ENCODE measurements at places on chromosomes 7 and 10. TPM values are rescaled to one million over a fixed set of nuclear protein-coding genes. Genes with fewer than 3 reads are reported as not detected.
A peak's percentile ranks its signal among the peaks of the same experiment; 100 is the strongest.

- peak; percentile 90 for DNase-seq
Measured at GRCh38 chr7:47786557-47787248, 161.6 kb downstream of the PKD1L1 start.

DNA sequence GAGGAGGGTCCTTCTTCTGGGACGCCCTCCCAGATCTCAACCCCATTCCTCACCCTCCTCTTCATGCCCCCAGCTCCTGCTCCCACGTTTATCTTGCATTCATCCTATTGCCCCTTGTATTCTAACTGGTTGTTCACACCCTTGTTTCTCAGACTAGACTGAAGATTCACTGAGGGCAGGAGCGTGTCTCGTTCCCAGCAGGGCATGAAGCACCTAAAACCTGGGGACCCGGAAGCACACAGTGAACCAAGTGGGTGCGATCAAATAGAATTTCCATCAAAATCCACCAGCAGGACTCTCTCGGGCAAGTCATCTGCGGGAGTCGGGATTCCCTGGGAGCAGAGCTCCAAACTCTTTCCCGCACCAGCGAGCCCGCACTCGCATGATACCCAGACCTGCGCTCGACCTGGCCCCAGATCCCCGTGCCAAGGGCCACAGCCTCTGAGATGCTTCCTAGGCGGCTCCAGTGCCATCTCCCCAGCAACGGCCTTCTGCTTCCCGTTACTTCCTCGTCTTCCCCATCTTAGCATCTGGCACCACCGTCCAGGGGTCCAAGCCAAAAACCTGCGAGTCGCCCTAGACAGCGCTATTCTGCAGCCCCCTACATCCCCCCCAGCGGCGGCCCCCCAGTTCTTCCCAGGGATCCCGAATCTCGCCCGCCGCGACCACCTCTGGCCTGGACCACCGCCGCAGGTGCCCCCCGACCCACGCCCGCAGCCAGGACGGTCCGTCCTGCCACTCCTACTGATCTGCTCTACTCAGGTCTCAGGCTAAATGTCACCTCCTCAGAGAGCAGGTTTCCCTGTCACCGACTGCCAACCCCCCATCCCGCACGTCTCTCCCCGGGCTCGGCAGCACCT lies 6.1 kb upstream of the GBX1 start:
- DNase-seq, result no peak

GRCh38 chr10:131701131-131701947 lies 199.5 kb upstream of the PPP2R2D start:
- no peak for DNase-seq

- peak; percentile 24 for DNase-seq
Measured at GRCh38 chr10:57849691-57850357, 417.9 kb downstream of the IPMK start.

PCLO gene
- total RNA-seq, result 1.4 TPM

CCDC172 gene
- total RNA-seq, result not detected

LIPJ gene
- total RNA-seq, result not detected

DNA sequence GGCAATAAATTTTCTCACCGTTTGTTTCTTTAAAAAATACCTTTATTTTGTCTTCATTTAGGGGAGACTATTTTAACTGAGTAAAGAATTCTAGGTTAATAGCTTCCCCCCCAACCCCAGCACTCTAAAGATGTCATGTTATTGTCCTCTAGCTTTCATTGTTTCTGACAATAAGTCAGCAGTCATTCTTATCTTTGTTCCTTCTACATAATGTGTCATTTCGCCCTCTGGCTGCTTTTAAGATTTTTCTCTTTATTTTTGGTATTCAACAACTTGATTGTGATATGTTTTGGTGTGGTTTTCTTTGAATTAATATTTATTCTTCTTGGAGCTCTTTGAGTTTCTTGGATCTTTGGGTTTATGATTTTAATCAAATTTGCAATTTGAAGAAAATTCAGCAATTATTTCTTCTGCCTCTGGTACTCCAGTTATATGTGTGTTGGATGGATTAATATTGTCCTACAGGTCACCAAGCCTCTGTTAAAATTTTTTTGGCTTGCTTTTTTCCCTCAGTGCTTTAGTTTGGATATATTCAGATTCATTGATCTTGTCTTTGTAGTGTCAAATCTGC lies 64.6 kb upstream of the ELN start:
- no peak for DNase-seq

DNA sequence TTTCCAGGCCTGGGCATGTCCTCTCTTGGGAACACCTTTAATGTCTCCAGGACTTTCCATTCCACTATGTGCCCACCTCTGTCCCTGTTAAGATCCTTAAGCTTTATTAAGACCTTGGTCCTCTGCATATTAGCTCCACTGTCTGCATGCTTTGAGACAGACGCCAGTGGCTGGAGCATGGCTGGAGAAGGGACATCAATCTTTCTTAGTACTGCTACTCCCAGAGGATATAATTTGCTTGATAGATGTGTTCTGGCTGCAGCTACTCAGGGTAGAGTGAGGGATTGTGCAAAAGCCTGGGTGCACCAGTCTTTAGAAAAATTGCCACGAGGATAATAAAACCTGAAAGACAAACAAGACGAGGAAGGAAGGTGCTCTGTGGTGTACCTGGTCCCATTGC lies 42.9 kb downstream of the PLPP4 start:
- DNase-seq, result no peak

NUTM2E gene
- 0.21 TPM for total RNA-seq

GRCh38 chr7:22831602-22832305 lies 9.1 kb upstream of the TOMM7 start:
- DNase-seq, result no peak

PPP1R3C gene
- 154 TPM for total RNA-seq

GALNT17 gene
- 3.5 TPM for total RNA-seq

- peak; percentile 40 for DNase-seq
Measured at GRCh38 chr10:14023673-14024328, 306.9 kb downstream of the FRMD4A start.

- DNase-seq, result no peak
Measured at GRCh38 chr7:14446829-14447228, 455.7 kb downstream of the DGKB start.

DNA sequence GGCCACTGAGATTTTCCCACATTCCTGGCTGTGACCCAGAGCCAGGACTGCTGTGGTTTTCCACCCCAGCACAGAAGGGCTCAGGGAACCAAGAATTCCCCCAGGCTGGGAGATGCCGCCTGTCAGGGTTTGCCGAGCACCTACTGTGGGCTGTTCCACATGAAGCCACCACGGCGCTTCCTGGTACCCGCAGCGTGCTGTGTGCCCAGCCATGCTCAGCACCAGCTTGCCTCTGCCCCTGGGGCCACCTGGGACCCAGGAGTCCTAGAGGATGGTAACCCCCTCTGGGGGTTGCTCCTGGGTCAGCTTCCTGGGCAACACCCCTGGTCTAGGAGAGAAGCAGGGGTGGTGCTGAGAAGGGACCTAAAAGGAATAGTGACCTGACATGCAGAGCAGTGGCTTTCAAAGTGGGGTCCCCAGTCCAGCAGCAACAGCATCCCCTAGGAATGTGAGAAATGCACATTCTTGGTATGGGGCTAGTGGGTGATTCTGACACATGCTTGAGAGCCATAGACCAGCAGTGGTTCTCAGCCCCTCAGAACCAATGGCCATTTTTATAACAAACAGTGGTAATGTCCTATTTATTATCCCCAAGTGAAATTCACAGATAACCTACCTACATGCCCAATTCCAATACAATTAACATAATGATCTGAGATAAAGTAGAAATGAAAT lies 53.4 kb downstream of the TSPAN15 start:
- DNase-seq, result no peak

DNA sequence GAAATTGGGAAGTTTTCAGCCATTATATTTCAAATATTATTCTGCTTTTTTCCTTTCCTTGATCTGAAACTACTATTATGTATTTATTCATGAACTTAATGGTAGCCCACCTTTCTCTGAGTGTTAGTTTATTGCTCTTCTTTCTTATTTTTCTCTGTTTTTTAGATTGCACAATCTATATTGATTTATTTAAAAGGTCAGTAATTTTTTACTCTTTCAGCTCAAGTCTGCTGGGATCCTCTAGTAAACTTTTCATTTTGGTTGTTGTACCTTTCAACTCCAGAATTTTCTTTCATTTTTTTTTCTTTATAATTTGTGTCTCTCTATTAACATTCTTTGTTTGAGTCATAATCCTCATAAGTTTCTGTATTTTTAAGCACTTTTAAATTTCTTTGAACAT lies 529.4 kb upstream of the POT1 start:
- DNase-seq, result no peak

DNA sequence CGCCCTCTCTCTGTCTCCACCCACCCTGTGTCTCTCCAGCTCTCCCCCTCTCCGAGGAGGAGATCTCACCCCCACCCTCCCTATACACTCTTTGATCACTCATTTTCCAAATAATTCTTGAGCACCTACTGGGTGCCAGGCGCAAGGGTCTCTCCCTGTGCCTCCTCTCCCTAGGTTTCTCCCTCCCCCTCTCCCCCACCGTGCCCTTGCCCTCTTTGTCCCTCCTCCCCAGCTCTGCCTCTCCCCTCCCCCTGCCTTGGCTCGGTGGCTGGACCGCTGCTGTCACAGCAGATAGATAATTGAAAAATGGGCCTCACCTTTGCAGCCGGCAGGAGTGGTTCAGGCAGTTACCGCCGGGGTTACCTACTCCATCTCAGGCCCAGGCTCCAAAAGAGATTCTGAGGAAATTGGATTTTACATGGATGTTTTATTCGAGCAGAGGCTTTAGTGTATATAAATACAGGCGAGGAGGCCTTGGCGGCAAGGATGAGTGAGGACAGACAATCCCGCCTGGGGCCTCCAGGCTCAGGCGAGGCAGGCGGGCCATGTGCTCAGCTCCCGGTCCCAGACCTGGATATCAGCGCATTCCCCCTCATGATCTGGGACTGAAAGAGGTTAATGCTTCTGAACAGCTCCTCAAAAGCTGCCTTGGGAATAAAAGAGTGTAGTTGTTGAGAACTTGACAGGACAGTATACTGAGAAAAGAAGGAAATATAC lies 60.8 kb upstream of the BTRC start:
- no peak for DNase-seq

DNA sequence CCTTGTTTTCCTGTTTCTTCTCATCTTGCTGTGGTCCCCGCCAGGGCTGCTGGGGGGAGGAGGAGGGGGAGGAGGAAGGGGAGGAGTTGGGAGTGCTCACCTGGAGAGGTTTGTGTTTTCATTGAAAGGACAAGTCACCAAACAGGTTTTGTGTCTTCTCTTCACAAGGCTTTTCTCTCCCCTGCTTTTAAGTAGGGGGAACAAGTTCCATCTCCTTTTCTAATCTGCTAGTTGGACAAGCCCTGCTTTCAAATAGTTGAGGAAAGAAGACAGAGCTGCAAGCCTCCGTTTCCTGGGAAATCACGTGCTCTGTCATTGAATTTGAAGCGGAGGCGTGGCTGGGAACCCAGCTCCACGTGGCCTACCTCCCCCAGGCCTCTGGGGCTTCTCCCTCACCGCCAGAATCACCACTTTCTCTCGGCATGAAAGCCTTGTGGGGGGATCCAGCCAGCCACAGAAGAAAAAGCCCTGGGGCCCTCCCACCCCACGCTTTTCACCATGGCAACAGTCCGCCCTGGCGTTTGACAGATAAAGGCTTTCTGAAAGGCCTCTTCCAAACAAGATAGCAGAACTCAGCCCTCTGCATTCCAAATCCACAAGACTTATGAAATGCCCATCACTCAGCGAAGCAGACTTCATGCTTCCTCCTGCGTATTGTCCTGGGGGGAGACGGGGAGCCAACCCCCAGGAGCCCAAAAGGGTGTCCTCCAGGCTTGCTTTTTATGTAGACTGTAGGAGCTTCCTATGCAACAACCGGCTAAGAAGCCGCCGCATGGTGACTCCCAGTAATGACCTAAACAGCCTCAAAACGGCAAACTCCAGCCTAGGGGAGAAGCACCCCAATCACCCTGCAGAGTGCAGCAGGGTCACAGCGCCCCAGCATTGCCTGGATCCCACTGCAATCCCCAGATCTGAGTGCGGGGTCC lies 51.7 kb downstream of the PROSER2 start:
- no peak for DNase-seq

DNA sequence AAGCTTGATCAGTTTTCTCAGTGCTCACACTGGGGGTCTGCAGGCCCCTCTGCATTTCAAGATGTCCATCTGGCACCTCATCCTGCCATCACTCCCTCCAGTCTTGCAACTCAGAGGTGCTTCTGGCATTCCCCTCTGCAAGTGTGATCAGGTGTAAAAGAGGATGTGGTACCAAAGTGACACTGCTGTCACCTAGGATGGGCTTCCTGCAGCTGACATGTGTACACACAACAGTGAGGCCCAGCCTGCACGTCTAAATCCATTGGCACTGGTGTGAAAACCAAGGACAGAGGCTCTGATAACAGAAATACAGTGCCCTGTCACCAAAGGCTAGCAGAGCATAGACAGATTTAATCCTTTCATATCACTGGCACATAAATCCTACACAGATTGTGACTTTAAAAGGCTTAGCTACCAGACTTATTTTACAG lies 162.5 kb upstream of the CELF2 start:
- DNase-seq, result no peak

All from myocyte (in vitro differentiated cells).